Stimulated activated CD4-positive, alpha-beta T cell treated with anti-CD3 and anti-CD28 coated beads, Interleukin-2, amount 100 ng/mL, for 48 hours (primary cell): ENCODE measurements at places on chromosomes 5 and 9.

GRCh38 chr5:56802205-56802604, 13.1 kb upstream of the MAP3K1 start:
- no peak for DNase-seq

GRCh38 chr9:34400275-34400674, 23.6 kb upstream of the MYORG start:
- no peak for DNase-seq

- no peak for DNase-seq
Measured at GRCh38 chr9:130944510-130945058, 5.5 kb upstream of the FIBCD1 start.

GRCh38 chr5:132475987-132476875, 14.3 kb downstream of the IRF1 start:
- no peak for DNase-seq

DNA sequence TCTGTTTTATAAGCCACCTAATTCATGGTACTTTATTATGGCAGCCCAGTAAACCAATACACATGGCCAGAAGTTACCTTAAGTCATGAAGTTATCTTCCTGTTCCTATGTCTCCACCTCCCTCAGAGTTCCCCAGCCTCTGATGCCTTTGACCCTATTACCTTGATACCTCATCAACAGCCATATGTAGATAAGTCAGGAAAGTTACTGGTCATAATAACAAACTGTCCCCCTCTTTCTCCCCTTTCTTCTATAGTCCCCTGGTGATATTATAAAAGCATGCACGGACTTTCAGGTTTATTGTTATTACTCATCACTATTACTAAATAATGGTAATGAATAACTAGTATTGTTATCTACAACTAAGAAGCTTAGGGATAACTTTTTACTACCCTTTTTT, 168.9 kb upstream of the FER start:
- DNase-seq, result no peak

DNA sequence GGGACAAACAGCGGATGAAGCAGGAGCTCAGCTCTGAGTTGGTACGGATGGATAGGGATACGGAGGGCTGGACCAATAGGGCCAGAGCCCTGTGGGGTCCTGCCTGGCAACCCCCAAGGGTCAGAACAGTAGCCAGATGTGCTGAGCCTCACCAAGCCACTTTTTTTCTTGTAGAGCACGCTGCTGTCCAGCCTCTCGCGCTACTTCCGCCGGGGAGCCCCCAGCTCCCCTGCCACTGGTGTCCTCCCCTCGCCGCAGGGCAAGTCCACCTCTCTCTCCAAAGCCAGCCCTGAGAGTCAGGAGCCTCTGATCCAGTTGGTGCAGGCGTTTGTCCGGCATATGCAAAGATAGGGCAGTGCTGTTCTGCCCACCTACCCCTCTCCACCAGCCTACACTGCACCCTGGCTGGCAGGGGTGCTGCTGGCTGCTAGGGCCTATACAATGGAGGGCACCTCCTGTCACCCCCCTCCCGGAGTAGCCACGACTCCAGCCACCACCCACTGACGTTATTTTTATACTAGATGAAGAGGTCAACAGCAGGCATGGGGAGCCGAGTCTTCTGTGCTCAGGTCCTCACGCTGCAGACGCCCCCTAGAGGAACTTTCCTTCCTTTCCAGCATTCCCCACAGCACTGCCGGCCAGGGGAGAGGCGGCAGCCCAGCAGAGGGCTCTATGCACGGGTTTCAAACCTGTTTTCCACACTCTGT, 21.6 kb downstream of the SH3GLB2 start:
- peak; percentile 28 for DNase-seq

- no peak for DNase-seq
Measured at GRCh38 chr5:157729858-157730257, 1.4 kb upstream of the THG1L start.

- DNase-seq, result no peak
Measured at GRCh38 chr9:3308609-3309008, 217.2 kb downstream of the RFX3 start.
